ENCODE measurements at places on chromosomes 7 and 10.

DNA sequence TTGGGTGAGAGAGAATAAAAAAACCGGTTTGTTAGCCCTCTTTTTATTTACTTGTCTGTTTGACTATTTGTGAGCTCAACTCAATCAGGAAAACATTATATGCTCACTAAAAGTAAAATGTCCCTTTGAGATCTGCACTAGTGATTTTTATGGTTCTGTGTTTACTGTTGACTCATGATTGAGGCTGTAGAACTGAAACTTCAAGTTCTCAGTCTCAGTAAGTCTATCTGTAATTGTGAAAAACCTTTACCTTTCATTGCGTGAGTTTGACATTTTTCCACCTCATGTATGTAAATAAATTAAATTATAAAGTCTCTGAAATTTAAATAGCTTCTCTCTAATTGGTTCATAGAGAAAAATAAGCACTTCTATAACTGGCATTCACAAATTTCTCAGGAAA lies 17.0 kb upstream of the CASD1 start:
- H3K27me3 ChIP-seq = no peaks in the 10 kb centered on the region
- no peaks in the 10 kb centered on the region for H3K4me1 ChIP-seq
- H3K4me3 ChIP-seq = no peak overlapping the region
- H3K27ac ChIP-seq = no peak overlapping the region
- DNase-seq = no peak

GRCh38 chr10:13347043-13347499 lies 1.0 kb downstream of the SEPHS1 start:
- no peaks in the 10 kb centered on the region for H3K36me3 ChIP-seq
- H3K27me3 ChIP-seq = peaks cover 1% of the 10 kb centered on the region
- H3K4me3 ChIP-seq = peak overlapping the region; percentile 83

GRCh38 chr7:128373606-128374005 lies 12.1 kb upstream of the PRRT4 start:
- H3K36me3 ChIP-seq = no peaks in the 10 kb centered on the region
- H3K27ac ChIP-seq = no peak overlapping the region
- no peak overlapping the region for H3K4me3 ChIP-seq
- no peaks in the 10 kb centered on the region for H3K4me1 ChIP-seq
- no peak for DNase-seq
- H3K27me3 ChIP-seq = no peaks in the 10 kb centered on the region

- H3K4me1 ChIP-seq = peaks cover 55% of the 10 kb centered on the region
- H3K4me3 ChIP-seq = no peak overlapping the region
- no peaks in the 10 kb centered on the region for H3K36me3 ChIP-seq
Measured at GRCh38 chr10:119344381-119344780, 137.0 kb downstream of the GRK5 start.

DNA sequence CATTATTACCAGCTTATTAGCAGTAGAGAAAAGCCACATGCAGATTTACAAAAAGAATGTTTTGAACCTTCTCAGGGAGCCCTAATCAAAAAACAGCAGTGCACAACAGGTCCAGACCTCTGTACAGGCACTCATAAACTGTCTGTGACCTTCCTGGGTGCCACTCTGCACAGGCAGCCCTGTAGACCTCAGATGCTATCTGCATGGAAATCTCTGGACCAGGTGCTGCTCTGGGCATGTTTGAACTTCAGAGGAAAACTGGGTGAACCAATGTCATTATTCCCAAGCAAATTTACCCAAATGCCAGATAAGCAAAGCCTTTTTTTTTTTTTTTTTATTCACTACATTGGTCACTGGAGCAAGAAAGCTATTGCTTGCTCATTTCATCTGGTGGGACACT lies 104.2 kb downstream of the NPY start:
- H3K4me1 ChIP-seq = no peaks in the 10 kb centered on the region
- no peak for DNase-seq
- H3K36me3 ChIP-seq = no peaks in the 10 kb centered on the region
- H3K27me3 ChIP-seq = no peaks in the 10 kb centered on the region

GRCh38 chr10:103812004-103812403 lies 43.4 kb downstream of the SH3PXD2A start:
- no peak overlapping the region for H3K4me3 ChIP-seq
- peaks cover 51% of the 10 kb centered on the region for H3K4me1 ChIP-seq
- no peaks in the 10 kb centered on the region for H3K27me3 ChIP-seq
- H3K27ac ChIP-seq = no peak overlapping the region
- DNase-seq = no peak

DNA sequence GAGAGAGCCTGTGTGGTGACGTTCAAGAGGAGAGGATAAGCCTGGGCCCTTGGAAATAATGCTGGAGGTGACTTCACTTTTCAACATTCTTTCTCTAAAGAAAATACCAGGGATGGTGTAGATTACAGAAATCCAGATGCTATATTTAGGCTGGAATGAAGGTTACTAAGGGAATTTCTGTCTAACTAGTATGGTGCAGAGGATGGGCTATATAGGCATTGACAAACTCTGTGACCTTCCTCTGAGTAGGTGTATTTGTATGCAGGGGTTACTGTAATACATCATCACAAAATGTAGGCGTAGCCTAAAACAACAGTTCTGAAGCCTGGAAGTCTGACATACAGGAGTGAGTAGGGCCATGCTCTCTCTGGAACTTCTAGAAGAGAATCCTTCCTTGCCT lies 155.3 kb upstream of the INHBA start:
- DNase-seq = no peak
- H3K27me3 ChIP-seq = no peaks in the 10 kb centered on the region
- H3K4me3 ChIP-seq = no peak overlapping the region
- no peaks in the 10 kb centered on the region for H3K36me3 ChIP-seq

DNA sequence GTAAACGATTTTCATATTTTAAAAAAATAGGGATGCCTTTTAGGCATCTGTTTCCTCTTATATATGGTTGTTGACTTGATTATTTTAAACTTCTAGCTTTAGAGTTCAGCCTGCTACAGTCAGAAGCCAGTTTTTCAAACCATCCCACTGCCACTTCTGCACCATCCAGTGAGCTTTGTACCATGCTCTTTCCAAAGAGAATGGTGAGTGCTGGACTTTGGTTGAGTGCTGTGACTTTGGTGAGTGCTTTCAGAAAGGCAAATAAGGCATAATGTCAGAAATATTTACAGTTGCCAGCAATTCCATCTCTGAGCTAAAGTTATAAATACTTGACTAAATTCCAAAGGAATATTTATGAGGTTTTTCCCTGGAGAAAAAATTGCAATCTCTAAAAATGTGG lies 117.4 kb downstream of the IPMK start:
- no peaks in the 10 kb centered on the region for H3K4me1 ChIP-seq
- no peaks in the 10 kb centered on the region for H3K27me3 ChIP-seq
- H3K27ac ChIP-seq = no peak overlapping the region
- no peaks in the 10 kb centered on the region for H3K36me3 ChIP-seq
- H3K4me3 ChIP-seq = no peak overlapping the region

GRCh38 chr10:17817790-17818189 lies 8.6 kb downstream of the MRC1 start:
- H3K27ac ChIP-seq = no peak overlapping the region
- H3K27me3 ChIP-seq = no peaks in the 10 kb centered on the region
- H3K4me1 ChIP-seq = no peaks in the 10 kb centered on the region

DNA sequence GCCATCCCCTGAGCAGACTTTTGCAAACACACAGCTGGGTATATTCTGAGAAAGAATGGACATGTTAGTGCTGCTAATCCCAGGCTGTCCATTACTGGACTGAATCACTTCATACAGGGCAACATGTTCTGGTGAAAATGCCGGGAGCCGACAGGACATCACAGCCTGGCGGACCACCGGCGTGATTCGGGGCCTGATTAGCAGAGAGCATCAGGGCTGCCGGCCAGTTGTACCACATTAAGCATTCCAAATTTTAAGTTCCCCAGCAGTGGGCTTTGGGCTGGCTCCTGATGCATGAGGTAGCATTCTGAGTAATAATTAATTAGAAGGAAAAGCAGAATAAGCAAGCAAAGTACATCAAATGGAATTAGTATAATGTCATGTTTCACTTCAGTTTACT lies 229.0 kb downstream of the GRID1 start:
- H3K27me3 ChIP-seq = no peaks in the 10 kb centered on the region
- no peak for DNase-seq
- no peaks in the 10 kb centered on the region for H3K36me3 ChIP-seq
- no peaks in the 10 kb centered on the region for H3K4me1 ChIP-seq

GRCh38 chr10:118957443-118957825 lies 72.1 kb upstream of the NANOS1 start:
- no peak overlapping the region for H3K4me3 ChIP-seq

DNA sequence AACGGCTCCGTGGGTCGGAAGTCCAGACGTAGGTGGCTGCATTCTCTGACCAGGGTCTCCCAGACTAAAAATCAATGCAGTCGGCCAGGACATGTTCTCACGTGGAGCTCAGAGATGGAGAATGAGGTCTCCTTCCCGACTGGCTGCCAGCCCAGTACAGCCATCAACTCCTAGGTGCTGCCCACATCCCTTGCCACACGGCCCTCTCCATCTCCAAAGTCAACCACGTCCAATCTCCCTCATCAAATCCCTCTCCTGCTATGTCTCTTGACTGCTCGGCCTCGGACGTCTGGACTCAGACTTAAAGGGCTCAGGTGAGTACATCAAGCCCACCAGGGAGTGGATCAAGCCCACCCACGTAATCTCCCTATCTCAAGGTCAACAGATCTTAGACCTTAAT lies 6.9 kb downstream of the MAD1L1 start:
- no peak overlapping the region for H3K27ac ChIP-seq
- no peaks in the 10 kb centered on the region for H3K27me3 ChIP-seq
- no peak for DNase-seq
- H3K36me3 ChIP-seq = no peaks in the 10 kb centered on the region
- H3K4me1 ChIP-seq = peaks cover 2% of the 10 kb centered on the region

DNA sequence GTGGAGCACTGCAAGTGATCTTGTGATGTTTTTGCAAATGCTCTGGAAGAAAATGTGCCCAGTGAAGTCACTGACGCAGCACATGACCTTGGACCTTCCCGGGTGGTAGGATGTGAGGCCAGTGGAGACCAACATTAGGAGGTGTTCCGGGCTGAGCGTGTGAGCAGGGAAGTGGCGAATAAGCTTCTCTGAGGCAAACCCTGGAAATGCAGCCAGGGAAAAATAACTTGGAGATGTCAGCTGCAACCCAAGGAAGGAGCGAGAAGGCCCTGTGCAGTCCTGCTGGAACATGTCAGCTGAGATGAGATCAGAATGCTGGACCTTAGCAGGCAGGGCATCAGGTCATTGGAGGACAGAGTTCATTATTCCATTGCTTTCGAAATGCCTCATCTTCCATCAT lies 18.6 kb upstream of the SDK1 start:
- H3K4me1 ChIP-seq = no peaks in the 10 kb centered on the region
- H3K4me3 ChIP-seq = no peak overlapping the region
- no peaks in the 10 kb centered on the region for H3K36me3 ChIP-seq
- H3K27me3 ChIP-seq = no peaks in the 10 kb centered on the region
- no peak for DNase-seq

- H3K4me3 ChIP-seq = no peak overlapping the region
- no peaks in the 10 kb centered on the region for H3K36me3 ChIP-seq
- no peak for DNase-seq
- no peaks in the 10 kb centered on the region for H3K4me1 ChIP-seq
- no peaks in the 10 kb centered on the region for H3K27me3 ChIP-seq
- H3K27ac ChIP-seq = no peak overlapping the region
Measured at GRCh38 chr10:90398566-90398965, 459.3 kb downstream of the HTR7 start.

DNA sequence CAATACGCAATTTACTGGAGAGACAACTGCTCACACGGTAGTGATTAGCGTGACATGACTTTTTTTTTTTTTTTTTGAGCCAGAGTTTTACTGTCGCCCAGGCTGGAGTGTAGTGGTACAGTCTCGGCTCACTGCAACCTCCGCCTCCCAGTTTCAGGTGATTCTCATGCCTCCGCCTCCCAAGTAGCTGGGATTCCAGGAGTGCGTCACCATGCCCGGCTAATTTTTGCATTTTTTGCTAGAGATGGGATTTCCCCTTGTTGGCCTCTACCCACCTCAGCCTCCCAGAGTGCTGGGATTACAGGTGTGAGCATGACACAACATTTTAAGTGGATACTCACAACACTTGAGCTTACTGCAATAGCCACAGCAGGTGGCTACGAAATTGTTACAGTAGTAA lies 11.9 kb downstream of the ARL4A start:
- no peaks in the 10 kb centered on the region for H3K27me3 ChIP-seq
- no peaks in the 10 kb centered on the region for H3K36me3 ChIP-seq
- H3K27ac ChIP-seq = no peak overlapping the region
- DNase-seq = no peak
- H3K4me1 ChIP-seq = no peaks in the 10 kb centered on the region
- no peak overlapping the region for H3K4me3 ChIP-seq

GRCh38 chr10:72087392-72087968 lies 871 bp downstream of the SPOCK2 start:
- peak overlapping the region; percentile 65 for H3K27ac ChIP-seq
- H3K27me3 ChIP-seq = peaks cover 13% of the 10 kb centered on the region
- no peak for DNase-seq
- peak overlapping the region; percentile 42 for H3K4me3 ChIP-seq
- H3K36me3 ChIP-seq = no peaks in the 10 kb centered on the region
- peaks cover 36% of the 10 kb centered on the region for H3K4me1 ChIP-seq

- no peak overlapping the region for H3K27ac ChIP-seq
- H3K4me3 ChIP-seq = no peak overlapping the region
- H3K27me3 ChIP-seq = no peaks in the 10 kb centered on the region
- H3K4me1 ChIP-seq = peaks cover 22% of the 10 kb centered on the region
Measured at GRCh38 chr7:76054123-76055120, 6.5 kb downstream of the MDH2 start.

DNA sequence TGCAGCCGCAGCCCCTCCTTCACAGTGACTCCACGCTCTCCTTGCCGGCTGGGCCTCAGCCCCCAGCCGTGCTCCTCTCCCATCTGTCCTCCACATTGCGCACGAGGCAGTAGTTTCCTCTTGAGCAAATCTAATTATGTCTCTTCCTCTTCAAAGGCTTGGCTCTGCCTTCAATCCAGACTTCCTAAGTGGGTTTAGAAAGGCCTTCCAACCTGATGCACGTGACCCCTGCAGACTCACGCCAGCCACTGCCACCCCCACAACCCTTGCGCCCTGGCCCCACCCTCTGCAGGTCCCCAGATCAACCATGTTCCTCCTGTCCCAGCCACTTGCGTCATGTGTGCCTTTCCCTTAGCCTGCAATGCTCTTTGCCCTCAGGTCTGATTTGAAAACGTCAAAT lies 75.0 kb upstream of the ADAM12 start:
- DNase-seq = no peak
- H3K36me3 ChIP-seq = no peaks in the 10 kb centered on the region
- H3K27ac ChIP-seq = no peak overlapping the region
- no peaks in the 10 kb centered on the region for H3K4me1 ChIP-seq
- no peaks in the 10 kb centered on the region for H3K27me3 ChIP-seq

DNA sequence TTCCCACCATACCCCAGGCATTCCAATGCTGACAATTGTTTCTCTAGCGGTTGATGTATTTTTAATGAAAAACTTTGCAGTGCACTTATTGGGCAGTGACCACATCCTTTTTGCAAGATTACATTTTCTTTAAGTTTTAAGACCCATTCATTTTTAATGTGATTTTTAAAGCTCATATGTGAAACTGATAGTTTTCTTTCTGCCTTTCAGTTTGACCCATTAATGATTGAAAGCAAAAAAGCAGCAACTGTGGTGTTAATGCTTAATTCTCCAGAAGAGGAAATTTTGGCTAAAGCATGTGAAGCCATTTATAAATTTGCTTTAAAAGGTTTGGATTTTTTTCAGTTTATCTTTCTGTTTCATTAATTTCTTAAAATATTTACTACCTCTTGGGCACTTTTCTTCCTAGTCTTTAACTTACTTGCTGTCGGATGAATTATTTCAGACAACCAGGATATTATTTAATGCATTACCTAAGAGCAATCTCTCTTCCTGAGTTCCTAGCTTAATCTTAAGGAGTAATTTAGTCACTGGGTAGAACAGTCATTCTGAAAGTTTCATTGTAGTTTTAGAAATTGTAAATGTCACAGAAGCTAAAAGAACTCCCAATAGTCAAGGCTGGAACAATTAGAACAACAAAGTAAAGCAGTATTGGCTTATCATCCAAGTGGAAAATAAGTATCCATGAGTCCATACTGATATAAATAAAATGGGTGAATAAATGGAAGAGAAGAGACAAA lies 18.3 kb downstream of the ARMC3 start:
- no peak for DNase-seq
- H3K36me3 ChIP-seq = no peaks in the 10 kb centered on the region
- H3K27ac ChIP-seq = no peak overlapping the region
- H3K4me1 ChIP-seq = no peaks in the 10 kb centered on the region
